Activated B cell treated with CpG ODN at 0.5 μM for 24 hours (primary cell): ENCODE measurements at places on chromosomes 7 and 10.
A peak's percentile ranks its signal among the peaks of the same experiment; 100 is the strongest.

DNA sequence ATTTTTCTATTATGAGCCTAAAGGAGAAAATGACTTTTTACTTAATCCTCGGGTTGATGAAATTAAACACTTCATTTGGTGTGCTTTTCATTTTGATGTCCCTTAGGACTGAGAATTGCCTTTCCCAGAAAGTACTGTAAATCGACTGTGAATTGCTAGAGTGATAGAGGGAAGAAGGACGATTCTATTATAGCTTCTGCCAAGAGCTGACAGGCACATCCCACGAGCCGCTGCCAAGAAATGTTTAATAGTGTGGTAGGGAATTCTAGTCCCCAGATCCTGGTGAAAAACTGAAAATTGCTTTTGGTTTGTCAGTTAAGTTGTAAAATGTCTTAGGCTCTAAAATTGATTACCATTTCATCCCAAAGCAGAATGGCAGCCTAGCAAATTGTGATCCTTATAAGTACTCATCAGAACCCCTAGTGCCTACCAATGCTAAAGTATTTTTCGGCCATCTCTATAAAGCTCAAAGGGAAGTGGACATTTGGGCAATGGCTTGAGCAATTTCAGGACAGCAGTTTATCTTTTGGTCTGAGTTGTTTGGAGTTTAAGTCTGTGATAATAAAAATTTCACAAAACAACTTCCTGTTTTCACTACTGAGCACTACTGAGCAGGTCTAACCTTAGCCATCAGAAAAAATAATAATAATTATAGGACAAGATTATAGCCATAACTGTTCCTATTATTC lies 44.6 kb upstream of the HYCC1 start:
- DNase-seq, result no peak

DNA sequence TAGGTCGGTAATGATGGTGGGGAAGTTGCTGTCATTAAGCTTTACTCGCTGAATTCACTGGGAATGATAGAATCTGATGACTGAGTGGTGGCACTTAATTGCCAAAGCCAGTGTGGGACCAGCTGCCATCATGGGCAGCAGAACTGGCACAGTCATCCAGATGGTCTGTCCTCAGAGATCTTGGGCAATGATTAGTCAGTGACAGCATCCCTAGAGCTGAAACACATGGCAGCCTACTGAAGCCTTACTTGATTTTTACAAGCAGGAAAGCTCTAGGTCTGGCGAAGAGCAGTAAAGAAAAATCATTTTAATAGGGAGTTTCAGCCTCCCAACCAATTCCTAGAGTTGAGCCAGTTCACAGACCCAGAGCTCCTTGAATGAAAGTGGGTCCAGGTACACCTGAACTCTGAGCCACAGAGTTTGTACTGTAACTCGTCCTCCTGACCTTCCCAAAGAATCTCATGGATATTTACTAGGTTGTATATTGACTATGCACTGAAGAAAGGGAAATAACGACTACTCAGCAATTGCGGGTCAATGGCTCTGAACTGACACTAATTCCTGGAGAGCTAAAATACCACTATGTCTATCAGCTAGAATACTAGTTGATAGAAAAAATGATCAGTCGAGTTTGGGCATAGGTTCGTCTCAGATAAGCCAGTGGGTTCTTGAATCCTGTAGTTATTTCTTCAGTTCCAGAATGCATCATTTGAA lies 4.4 kb upstream of the ASB13 start:
- DNase-seq, result no peak

DNA sequence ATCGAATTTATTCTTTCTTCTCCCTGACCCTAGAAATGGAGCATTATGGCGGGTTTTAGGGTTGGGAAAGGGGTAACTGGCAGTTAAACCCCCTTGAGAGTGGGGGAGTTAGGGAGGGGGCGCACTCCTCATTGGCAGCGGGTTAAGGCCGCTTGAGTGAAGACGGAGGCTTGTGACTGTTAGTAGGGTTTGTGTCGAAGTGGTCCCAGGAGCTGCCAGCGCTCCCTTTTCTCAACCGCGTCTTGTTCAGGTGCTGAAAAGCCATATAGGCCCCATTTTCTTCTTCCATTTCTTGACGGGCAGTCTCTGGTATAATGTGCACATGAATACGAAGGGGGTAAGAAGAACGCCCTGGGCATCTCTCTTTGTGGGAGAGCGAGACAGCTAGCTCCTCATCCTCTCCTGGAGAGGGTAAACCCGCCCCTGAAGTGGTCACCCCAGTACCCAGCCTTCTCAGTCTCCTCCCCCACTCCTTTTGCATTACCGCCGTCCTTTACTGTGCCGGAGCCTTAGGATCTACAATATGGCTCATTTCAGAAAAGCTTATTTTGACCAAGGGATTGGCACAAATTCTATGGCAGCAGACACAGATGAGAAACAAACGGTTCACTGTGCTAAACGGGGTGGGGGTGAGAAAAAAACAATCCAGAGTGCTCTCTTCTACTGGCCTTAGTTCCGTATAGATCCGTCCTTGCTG lies 836 bp downstream of the KMT2E start:
- DNase-seq, result peak; percentile 41

GRCh38 chr7:24283897-24284698 lies at the start of gene NPY:
NPY (plus strand) TSS chr7:24284190; CDS start chr7:24285241, 1,051 bp downstream.
- DNase-seq, result no peak

- DNase-seq, result no peak
Observed at GRCh38 chr10:30018496-30018895, 40.9 kb downstream of the JCAD start.
